Right cardiac atrium (tissue), 5 donors: ENCODE measurements at places on chromosomes 2 and 18. TPM values are rescaled to one million over a fixed set of nuclear protein-coding genes. Genes with fewer than 3 reads are reported as not detected.

Gene ALK
- polyA plus RNA-seq, result 0.05 TPM

Gene MFSD6
- polyA plus RNA-seq, result 14.7 TPM

Gene NMUR1
- 1.0 TPM for polyA plus RNA-seq

Gene MC2R
- not detected for polyA plus RNA-seq

Gene ZC3H15
- 40.6 TPM for polyA plus RNA-seq

Gene TMEM17
- polyA plus RNA-seq, result 2.0 TPM

Gene MC4R
- not detected for polyA plus RNA-seq

Gene RTP5
- polyA plus RNA-seq, result 0.05 TPM

Gene FECH
- 7.6 TPM for polyA plus RNA-seq

Gene SFTPB
- not detected for polyA plus RNA-seq

Gene RNU2-63P
- not detected for polyA plus RNA-seq

Gene NEU4
- polyA plus RNA-seq, result 0.68 TPM

Gene B3GNT7
- polyA plus RNA-seq, result 2.5 TPM

Gene REG1B
- 0.20 TPM for polyA plus RNA-seq

Gene KCNIP3
- polyA plus RNA-seq, result 3.9 TPM

Gene STARD6
- not detected for polyA plus RNA-seq

Gene EML6
- 0.43 TPM for polyA plus RNA-seq

Gene TEX44
- polyA plus RNA-seq, result not detected

Gene AKAIN1
- not detected for polyA plus RNA-seq

Gene SERPINB4
- not detected for polyA plus RNA-seq

Gene DNAH7
- 0.16 TPM for polyA plus RNA-seq

Gene KLHL14
- 0.09 TPM for polyA plus RNA-seq

Gene KCNK3
- polyA plus RNA-seq, result 29.3 TPM
